GF-D8 (cell line): ENCODE measurements at places on chromosomes 6 and 20.

DNA sequence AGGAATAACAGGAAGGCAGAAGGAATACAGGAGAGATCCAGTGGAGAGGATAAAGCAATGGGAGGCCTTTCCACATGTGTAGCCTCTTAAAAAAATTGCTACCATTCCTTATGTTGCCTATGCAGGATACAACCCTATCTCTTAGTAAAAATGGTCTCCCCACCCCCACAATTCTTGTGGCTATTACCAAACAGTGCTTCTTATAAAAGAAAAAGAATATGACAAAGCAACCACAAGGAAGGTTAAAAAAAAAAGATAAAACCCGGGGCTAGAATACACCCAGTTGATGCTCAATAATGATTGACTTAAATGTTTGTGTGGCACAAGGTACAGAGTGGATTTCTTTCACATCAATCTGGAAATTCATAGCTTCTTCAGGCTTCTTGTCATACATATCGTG lies 250.9 kb downstream of the HIVEP2 start:
- no peak for DNase-seq

DNA sequence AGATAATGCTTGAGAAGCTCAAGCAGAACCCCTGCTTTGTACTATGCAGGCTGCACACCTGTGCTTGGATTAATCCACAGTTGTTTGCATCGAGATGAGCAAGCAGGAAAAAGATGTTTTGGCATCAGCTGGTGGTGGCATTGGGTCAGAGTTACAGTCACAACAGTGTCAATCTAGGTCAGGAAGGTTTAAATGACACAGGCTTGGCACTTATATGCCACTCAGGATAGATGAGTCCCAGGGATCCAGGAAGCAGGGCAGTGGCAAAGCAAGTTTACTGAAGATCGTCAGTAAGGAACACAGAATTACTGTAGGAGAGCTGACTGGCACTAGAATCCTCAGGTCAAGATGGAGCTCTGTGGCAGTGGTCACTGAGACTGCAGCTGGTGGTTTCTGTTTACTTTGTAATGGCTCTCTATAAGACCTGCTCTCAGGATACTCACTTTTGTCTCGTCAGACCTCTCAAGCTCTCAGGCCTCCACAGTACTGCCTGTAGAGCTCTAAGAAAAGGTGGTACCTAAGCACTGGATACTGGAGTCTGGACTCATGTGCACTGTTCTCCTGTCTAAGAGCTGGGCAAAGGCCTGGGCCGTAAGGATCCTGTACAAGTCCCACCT lies 110.1 kb upstream of the HS3ST5 start:
- DNase-seq: no peak

DNA sequence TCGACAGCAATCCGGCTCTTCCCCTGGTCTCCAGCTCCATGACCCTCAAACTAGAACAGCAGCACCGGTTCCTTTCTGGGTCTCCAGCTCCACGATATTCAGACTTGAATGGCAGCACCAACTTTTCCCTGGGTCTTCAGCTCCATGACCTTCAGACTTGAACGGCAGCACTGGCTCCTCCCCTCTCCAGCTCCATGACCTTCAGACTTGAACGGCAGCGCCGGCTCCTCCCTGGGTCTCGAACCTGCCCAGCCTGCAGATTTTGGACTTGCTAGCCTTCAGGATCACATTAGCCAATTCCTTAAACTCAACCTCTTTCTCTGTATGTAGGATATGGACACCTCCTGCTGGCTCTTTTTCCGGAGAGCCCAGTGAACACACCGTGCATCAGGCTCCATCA lies 350.9 kb downstream of the PREX1 start:
- no peak for DNase-seq

GRCh38 chr6:119444642-119445557 lies 95.3 kb upstream of the MAN1A1 start:
- no peak for DNase-seq

GRCh38 chr20:31590717-31591225 lies 14.3 kb upstream of the ID1 start:
- no peak for DNase-seq

GRCh38 chr20:37558779-37559178 lies 31.1 kb upstream of the BLCAP start:
- no peak for DNase-seq

GRCh38 chr6:169072127-169073042 lies 181.3 kb downstream of the THBS2 start:
- no peak for DNase-seq

DNA sequence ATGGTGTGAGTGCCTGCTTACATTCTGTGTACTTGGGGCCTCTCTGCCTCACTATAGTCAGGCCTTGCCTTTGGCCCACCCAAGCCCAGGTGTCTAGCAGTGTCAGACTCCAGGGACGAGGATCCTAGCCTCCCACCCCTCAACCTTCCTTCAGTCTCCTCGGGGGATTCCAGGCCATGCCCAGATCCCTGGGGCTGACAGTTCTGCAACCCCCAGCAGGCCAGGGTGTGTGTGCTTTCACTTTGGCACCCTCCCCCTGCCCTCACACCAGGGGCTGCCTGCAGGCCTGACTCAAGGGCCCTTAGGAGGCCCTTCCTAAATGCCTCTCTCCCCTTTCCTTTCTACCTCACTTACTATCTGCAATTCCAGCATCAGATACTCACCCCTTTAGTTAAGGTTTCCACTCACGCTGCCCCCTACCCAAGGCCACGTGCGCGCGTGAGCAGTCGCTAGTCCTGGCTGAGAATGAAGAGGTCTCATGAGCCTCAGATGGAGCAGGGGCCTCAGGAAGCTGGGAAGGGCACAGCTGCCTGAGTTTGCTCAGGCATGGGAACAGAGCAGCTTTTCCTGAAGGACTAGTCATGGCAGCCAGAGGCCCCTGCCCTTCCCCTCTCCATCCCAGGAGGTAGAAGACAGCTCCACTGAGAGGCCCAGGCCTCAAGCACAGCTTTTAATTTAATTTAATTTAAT lies 859 bp upstream of the CLPS start:
- no peak for DNase-seq

DNA sequence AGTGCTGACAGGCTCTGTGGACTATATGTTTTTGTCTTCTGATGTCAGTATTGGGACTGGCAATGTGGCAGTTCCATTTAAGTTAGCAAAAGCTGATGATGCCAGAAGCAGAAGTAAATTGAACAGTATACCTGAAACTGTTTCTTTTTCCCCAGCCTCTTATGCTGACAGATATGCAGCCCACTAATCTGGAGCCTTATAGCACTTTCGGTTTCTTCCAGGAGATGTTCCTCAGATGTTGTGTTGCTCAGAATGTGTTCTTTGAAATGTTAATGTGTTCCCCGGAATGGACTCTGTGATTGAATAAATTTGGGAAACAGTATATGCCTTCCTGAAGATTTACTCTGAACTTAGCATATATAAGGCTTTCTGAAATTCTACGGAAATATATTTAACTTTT lies 80.7 kb upstream of the MRAP2 start:
- DNase-seq: no peak

DNA sequence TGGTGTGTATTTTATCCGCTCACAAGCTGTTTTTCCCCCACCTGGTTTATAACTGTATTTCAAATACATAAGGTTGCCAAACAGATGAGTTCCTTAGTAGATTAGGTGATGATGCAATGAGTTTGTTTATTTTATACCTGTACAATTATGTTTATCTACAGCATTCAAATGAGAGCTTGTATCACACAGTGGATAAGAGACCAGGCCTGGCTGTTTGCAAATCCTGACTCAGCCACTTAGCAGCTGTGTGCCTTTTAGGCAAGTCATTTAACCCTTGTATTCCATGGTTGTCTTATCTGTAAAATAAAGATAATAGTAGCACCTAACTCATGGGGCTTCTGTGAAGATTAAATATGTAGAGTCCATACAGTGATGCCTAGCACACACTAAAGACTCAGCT lies 143.7 kb downstream of the MOXD1 start:
- no peak for DNase-seq

- peak; percentile 30 for DNase-seq
Measured at GRCh38 chr6:156778454-156779205, 1.5 kb downstream of the ARID1B start.

DNA sequence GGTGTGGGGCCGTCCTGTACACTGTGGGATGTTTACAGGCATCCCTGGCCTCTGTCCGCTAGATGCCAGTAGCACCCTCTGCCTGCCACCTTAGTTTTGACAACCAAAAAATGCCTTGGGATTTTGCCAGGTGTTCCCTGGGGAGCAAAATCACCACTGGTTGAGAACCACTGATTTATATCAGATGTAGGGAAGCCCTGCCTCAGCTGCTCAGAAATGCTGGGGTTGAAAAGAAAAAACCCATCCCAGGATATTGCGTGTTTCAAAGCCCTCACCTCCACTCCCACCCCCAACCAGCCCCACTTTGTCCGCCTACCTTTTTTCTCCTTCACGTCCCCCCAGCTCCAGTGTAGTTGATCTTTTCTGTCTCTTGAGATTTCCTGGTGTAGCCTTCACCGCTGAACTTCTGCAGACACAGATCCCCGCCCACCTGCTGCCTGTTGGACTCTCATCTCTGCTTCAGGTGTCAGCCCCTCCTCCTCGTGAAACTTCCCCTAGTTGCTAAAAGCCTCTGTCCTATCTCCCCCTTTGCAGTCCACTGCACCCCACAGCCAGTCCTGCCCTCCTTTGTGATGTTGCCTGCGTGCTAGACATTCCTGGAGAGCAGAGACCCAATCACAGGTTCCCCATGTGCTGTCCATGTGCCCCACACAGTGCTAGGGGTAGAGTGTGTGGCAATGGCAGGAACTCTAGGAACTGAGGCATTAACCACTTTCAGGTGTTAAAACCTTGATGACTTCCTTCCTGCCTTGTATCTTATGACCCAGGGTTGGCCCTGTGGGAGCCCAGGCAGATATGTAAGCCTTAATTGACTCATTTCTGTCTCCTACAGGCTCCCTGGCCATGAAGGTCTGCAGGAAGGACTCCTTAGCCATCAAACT lies 98.9 kb downstream of the TBC1D7 start:
- DNase-seq: no peak

GRCh38 chr6:31559958-31560696 lies 12.0 kb upstream of the LTA start:
- DNase-seq: peak; percentile 90

- no peak for DNase-seq
Measured at GRCh38 chr20:43765916-43766315, 39.1 kb upstream of the GTSF1L start.

GRCh38 chr6:72564231-72564630 lies 57.6 kb upstream of the KCNQ5 start:
- DNase-seq: no peak

GRCh38 chr6:37531437-37532036 lies 31.8 kb upstream of the CCDC167 start:
- DNase-seq: no peak

DNA sequence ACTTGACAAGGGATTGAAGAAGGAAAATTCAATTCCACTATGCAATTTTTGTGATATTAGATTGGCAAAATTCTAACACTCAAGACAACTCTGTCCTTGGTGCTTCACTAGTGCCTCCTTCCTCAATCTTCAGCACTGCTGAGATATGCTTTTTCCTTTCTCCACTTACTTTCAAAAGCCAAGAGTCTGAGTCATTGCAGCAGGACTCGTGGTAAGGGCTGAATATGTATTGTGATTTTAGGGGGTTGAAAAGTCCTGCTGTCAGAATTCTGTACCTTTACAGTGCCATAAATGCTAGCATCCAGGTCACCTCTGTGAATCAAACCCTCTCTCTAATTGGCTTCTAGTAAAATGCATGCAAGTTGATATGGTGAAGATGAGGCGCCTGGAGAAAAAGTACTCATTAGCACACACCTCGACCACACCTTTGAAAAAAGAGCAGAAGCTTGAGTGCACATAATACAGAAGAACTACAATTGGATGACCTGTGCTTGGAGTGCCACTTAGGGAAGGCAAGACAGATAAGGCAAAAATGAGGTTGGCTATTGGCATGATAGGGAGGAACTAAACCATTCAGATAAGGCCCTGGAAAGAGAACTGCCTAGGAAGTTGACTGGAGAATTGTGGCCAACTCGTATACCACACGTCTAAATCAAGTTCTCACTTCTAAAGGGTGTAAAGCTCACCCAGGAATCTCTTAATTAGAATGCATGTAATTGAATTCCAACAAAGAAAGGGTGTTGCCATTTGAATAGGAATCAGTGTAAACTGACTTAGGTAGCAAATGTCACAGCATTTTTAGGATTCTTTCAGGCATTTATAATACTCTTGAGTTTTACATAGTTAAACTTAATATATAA lies 43.6 kb upstream of the FAM83B start:
- no peak for DNase-seq

- no peak for DNase-seq
Measured at GRCh38 chr6:135025775-135026174, 28.8 kb downstream of the HBS1L start.

GRCh38 chr20:59403261-59403961 lies 103.0 kb downstream of the EDN3 start:
- DNase-seq: no peak

DNA sequence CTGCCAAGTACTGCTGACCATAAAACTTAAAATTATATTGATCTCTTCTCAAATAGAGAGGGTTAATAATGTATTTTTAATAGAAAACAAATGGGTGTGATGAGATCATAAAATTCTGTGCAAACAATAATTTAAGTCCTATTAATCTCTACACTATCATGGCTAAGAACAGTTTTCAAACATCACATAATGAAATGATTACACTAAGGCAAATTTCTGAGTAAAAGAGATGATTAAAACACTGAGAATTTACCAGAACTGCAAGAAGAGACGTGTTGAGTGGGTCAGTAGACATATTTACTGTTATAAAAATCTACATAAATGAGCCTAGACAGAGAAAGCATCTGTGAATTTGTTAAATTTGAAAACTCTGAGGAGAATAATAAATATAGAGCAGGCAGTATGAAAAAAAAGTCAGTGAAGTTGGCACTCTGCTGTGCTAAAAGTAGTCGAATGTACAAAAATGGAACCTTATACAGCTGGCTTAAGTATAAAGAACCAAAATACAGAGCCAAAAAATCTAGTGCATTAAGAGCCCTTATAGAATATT lies 302.6 kb upstream of the MANEA start:
- DNase-seq: no peak

DNA sequence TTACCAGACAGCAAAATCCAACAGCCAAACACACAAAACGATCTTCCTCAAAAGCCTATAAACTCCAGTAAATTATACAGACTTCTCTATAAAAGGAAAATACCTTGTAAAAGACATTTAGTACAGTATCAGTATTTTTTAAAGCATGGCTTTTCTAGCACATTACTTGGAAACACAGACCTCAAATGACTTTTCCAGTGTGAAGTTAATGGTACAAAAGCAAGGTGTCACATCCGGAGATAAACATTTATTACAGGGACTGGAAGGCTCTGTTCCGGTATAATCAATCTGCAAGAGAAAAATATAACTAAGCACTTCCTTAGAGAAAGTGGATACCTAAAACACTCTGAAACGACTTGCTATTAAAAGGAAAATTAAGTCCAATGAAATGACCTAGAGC lies 17.1 kb downstream of the TMEM30A start:
- no peak for DNase-seq
